RCC 7860 (cell line): ENCODE measurements at places on chromosomes 11 and 22.

- DNase-seq: no peak
Measured at GRCh38 chr11:62710001-62710345, 2.5 kb downstream of the GNG3 start.

GRCh38 chr22:47564158-47564450 is 801.7 kb downstream of the TBC1D22A start:
- DNase-seq: no peak

DNA sequence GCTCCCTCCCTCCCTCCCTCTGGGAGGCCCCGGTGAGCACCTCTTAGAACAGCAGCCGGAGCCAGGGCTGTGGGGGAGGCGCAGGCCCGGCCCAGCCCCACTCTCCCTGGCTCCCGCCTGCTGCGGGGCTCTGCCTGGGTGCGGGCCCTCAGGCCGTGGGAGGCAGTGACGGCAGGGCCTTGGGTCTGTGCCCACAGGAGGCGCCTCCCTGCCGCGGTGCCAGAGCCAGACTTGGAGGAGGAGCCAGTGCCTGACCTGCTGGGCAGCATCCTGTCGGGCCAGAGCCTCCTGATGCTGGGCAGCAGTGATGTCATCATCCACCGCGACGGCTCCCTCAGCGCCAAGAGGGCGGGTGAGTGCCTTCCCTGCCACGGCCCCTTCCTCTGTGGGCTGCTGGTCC is 9.5 kb downstream of the IRF7 start:
- DNase-seq: no peak

GRCh38 chr11:120228794-120229384 is 11.1 kb upstream of the POU2F3 start:
- no peak for DNase-seq

DNA sequence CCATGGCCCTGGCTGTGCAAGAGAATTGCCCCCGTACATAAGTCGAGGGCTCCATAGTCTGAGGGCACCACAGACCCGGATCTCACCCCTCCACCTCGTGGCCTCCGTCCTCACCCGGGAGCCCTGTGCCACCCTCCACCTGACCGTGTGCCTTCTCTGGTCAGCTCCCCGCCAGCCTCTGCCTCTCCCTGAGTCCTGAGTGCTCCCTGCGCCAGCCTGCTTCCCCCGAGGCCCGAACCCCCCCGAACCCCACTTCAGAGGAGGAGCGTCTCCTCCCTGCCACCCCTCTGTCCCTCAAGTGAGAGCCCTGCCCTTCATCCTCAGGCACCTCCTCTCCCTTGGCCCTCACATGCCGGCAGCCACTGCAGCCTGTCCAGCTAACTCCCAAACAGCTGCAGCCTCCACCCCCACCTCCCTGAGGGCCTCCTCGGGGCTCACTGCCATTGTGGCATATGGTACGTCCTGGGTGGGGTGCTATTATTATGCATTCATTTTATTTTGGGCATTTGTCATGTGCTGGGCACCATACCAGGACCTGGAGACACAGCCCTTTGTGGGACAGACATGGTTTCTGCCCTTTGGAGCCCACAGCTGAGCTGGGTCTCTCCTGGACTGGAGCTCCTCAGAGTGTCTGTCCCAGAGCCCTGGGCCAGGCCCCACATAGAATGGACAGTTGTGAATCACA is 67.2 kb downstream of the MYO7A start:
- no peak for DNase-seq

GRCh38 chr11:7969756-7970646 is 4.8 kb upstream of the NLRP10 start:
- DNase-seq: no peak

DNA sequence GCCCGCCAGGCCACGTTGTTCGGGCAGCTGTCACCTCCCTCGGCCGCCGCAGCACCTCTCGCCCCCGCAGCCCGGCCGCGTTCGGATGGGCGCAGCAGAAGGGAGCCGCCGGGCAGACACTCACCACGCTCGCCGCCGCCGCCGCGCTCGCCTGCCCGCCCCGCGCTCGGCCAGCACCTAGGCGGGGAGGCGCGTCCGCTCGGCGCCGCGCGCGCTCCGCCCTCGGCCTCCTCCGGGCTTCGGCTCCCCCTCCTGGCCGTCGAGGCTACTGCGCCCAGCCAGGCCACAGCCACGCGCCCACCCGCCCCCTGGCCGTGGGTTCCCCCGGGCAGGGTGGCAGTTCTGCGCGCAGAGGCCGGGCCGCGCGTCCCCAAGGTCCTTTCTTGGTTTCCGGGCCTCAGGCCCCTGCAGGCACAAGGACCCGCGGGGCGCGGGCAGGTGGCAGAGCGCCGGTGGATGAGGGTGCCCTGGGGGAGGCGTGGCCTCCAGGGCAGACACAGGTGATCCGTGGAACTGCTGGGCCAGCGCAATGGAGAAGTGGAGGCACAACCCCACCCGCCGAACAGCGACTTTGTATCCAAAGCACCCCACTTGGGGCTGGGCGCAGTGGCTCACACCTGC is at the start of gene SLC25A22:
Gene SLC25A22 (minus strand): TSS at position 189 of the 621 bp plus-strand sequence. CDS start 3,275 bp downstream, outside the sequence.
- peak; percentile 41 for DNase-seq

GRCh38 chr11:35045236-35045820 is 93.6 kb upstream of the CD44 start:
- no peak for DNase-seq

GRCh38 chr11:115676768-115677167 is 172.6 kb upstream of the CADM1 start:
- DNase-seq: peak; percentile 57

- DNase-seq: peak; percentile 8
Measured at GRCh38 chr11:396511-396947, 2.5 kb downstream of the PKP3 start.

DNA sequence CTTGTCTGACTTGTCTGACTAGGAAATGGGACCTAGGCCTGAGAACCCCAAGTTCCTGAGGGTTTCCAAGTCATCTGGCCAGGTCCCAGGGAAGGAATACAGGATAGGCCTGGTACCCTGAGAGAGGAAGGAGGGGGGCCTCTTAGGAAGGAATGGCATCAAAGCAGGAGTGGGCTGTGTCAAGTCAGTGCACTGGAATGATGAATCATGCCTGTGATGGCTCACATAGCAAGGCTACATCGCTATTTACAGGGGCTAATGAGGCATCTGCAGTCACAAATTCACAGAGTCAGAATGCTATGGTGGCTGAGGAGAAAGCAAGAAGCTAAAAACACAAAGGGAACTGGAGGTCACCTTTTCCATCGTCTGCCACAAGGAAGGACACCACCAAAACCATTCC is 247.3 kb downstream of the NXPE2 start:
- no peak for DNase-seq

DNA sequence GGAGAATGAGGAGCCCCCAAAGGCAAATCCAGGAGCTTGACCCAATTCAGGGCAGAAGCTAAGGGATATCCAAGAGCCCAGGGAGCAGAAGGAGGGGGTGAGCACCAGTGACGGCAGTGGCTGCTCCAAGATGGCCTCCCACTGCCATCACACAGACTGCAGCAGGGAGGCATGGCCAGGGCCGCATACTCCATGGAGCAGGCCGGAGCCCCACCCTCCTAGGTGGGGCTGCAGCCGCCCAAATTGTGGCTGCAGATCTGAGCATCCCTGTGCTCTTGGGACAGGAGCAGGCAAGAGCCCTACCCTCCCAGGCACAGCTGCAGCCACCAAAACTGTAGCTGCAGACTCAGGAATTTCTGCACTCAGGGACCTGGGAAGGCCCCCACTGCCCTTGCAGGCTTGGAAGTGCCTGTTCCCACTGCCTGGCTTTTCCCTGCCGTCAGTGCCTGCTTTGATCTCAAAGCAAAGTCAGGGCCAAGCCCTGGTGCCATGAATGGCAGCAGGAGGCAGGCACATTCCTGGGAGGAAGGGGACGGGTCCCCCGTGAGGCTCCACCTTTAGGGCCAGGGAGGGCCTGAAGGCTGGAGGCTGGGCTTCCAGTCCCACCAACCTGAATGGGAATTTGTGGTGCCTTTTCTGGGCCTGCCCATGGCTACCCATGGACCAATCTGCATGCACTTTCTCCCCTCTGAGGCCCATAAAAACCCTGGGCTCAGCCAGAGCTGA is 10.3 kb upstream of the WNT7B start:
- DNase-seq: no peak

DNA sequence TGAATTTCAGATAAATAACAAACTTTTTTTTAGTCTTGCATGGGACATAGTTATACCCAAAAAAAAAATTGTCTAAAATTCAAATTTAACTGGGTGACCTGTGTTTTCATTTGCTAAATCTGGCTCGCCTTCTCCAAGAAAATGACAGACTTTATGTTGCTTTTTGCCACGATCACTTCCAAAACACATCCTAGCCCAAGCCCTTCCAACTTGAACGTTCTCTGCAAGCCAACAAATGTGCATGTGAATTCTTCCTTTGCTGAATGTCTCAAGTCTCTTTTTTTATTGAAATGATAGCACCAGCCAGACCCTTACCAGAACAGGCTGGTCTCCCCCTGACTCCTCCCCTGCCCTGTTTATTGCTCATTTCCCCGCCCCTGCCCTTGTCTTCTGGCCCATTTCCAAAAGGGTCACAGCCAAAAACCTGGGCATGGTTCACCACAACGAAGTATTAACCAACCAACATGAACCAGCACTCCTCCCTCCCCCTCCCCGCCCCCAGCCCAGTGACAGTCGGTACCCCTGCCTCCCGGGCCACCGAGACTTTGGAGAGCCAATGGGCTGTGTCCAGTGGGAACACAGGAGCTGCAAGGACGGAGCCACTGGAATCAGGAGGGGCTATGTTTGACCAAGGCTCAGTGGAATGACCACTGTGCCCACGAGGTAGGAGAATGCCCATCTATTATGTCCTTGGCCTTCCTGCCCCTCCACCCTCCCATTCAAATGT is 63.2 kb downstream of the BTG4 start:
- DNase-seq: no peak

DNA sequence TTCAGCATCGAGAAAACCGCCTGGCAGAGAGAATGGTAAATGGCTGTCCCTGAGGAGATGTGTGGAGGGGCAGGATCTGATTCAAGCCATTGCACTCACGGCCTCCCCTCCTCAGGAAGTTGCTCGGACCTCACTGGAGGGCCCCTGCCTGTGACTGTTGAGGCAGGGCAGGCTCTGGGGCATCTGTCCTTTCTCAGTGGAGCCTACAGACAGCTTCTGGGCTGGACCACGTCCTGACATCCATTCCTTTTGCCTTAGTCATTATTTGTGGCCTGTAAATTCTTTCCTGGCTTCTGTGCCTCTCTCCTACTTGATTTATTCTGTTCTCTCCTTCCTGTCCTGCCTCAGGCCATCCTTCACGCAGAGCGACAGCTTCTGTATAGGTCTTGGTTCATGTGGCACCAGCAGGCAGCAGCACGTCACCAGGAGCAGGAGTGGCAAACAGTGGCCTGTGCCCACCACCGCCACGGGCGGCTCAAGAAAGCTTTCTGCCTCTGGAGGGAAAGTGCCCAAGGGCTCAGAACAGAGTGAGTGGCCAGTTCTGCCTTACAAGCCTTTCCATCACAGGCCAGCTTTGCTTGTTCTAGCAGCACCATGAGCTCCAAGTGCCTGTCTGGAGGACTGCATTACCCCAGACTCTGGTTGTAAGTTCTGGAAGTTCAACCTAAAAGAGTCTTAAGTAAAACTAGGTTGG is 59.6 kb downstream of the PISD start:
- DNase-seq: peak; percentile 98

DNA sequence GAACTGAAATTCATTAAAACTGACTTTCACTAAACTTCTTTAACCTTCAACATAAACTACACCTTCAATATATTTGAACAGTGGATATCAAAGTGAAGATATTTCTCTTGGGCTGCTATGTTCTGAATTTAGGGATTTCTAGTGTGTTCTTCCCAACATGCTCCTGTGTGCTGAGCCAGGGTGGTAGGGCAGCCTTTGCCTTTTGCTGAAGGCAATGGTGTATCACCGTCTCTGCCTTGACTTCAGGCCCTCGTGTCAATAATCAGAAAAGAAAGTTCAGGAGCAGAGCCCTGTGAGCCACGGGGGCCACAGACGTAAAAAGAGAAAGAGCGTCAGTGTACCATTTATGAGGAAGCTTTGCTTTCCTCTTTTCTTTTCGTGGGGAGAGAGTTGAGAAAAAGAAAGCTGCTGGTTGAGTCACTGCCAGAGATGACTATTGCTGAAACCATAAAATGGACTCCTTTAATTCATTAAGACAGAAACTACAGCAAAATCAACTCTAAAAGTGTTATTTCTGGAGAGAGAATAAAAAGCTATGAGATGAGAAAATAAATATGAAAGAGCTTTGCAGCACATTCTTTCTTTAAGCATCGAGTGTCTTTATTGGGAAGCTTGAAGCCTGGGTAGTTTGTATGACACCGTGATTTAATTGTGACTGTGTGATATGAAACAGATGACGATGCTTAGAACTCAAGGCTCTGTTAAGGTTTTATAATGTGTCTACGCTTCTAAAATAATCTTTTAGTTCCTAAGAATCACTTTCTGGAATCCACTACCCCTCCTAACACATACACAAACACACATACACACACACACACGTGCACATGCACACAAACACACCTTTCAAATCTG is 271.8 kb upstream of the MTNR1B start:
- DNase-seq: no peak

GRCh38 chr22:50710886-50711285 is 27.1 kb upstream of the ACR start:
- DNase-seq: no peak
